ENCODE measurements at places on chromosomes 11 and 22.
A peak's percentile ranks its signal among the peaks of the same experiment; 100 is the strongest.

DNA sequence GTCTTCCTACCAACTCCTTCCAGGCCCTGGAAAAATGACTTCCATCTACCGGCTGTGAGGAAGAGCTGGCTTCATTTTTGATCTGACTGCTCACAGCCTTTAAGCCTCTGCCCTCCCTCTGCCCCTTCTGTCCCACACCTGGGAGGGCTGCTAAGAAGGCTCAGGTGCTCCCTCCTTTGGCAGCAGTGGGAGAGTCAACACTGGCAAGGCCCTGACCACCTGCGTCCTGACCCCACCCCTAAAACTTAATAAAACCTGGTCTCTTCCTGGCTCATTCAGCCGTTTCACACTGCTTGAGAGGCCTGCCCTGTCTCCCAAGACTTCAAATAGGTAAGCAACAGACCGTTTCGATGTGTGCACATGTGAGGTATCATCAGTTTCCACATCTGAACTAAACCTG, 52.1 kb upstream of the NFRKB start:
- DNase-seq, result no peak

DNA sequence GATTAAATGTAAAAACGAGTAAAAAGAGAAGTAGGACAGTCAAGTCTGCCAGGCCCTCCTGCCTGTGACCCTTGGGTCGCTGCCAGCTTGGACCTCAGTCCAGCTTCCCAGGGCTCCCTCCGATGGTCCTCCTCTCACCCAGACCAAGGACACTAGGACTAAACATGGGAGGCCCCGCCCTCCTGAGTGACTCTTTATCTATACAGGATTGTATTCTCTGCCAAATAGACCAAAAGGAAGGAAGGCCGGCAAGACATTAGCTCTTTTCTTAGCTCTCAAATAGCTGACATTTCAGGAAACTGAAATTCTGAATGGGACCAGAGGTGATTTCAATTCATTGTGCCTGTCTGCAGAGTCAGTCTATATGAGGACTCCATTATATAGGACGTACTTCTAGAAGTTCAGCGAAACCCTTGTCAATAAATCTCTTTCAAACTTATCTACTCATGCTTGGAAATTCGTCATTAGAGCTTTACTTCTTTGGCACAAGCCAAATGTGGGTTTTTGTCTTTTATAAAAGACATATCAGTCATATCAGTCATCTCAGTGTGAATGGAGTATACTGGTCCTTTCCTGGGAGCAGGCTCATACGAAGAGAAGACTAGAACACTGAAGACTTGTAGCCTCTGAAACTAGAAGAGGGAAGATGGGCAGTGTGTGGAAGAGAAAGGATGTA, 28.5 kb downstream of the ADORA2A start:
- DNase-seq, result no peak

GRCh38 chr11:35190804-35191348, 51.9 kb downstream of the CD44 start:
- DNase-seq, result no peak

GRCh38 chr11:87136236-87136635, 98.5 kb downstream of the TMEM135 start:
- DNase-seq, result no peak

- no peak for DNase-seq
Measured at GRCh38 chr11:20308601-20309000, 54.9 kb upstream of the HTATIP2 start.

- DNase-seq, result no peak
Measured at GRCh38 chr11:58591659-58592058, 12.8 kb downstream of the ZFP91 start.

DNA sequence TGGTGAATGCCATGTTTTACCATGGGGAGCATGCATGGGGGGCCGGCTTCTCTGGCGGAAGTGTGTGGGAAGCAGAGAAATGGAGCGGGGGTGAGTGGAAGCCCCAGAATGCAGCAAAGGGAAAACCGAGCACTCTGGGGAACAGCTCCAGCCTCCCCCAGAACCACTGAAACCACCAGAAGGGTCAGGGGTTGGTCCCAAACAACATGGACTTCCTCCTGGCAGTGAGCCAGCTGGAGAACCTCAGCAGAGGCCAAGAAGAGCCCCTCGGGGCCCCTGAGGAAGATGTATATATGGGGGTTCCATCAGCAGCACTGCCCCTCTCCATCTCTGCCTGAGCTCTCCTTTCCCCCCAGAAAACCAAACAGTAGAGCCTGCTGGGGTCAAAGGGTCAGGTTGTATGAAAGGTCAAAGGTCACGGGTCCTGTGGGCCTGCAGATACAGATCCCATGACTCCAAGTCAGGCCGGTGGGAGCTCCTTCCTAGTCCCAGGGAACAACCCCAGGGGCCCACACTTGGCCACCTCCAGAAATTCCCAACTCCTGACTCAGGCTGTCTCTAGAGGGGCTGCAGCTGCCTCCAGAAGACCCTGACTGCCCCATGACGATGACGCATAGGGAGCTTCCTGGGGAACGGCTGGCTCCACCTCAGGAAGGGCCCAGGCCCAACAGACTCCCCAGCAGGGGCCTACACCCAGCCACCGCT, 48.5 kb upstream of the TIMP3 start:
- DNase-seq, result no peak

DNA sequence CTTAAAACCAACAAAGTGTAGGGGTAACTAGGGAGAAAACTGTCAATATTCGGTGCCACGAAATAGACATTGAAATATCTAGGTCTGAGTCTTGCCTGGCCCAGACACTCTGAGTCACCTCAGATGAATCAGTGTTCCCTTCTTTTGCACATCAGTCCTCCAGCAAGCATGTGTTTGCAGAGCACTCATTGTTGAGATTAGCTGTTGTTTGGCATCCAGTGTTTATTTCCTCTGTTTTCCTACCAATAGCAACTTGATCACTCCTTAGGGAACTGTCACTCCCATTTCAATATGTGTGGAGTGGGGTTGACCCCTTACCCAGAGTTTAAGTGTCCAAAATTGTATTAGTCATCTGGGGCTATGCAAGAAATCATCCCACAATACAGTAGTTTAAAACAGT, 4.7 kb upstream of the ASCC2 start:
- peak; percentile 71 for DNase-seq

DNA sequence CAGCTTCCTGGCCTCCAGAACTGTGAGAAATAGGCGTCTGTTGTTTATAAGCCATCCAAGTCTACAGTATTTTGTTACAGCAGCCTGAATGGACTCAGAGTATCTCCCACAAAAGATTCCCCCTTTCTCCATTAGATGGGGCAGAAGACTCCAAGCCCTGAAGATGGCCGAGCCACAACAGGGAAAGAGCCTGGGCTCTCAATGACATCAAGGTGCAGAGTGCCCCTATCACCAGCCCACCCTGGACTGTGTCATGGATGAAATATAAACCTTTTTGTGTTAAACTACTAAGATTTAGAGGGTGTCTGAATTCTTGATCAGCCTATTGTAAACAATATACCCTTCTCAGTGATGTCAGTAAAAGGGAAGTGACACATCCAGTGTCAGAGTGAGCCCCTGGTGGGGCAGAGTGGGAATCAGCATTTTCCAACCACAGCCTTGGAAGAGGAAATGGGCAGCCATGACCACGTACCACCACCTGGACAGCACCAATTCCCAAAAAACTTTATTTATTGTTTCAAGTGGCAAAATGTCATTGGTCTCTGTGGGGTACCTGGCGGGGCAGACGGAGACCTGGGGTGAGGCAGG, 25.5 kb downstream of the TNKS1BP1 start:
- no peak for DNase-seq
